Left renal cortex interstitium (tissue), 4 donors: ENCODE measurements at places on chromosomes 2 and 18. TPM values are rescaled to one million over a fixed set of nuclear protein-coding genes. Genes with fewer than 3 reads are reported as not detected.

DNA sequence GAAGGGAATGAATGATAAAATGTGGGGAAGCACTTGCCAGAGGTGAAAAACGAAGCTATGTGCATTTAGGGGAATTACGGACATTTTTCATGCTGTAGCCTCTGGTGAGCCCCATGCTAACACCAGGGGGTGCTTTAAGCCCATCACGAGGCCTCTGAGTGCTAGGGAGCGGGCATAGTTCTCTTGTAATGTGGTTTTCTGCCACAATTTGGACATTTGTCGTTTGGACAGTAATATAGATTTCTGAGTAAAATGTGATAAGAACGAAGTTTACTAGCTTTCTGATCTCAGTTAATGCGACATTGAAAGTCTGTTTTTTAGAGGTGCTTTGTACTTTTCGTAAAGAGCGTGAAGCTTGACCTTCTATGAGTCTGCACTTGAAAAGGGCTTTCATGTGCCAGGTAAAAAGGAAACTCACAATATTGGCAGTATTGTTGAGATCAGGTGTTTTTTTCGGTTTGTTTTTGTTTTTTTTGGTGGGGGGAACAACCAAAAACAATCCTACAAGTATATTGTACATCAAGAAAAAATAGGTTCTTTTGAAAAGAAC, 50.6 kb downstream of the TRAF3IP1 start:
- no peak for DNase-seq

GRCh38 chr2:32559136-32559535, 68.7 kb upstream of the TTC27 start:
- no peak for DNase-seq

DNA sequence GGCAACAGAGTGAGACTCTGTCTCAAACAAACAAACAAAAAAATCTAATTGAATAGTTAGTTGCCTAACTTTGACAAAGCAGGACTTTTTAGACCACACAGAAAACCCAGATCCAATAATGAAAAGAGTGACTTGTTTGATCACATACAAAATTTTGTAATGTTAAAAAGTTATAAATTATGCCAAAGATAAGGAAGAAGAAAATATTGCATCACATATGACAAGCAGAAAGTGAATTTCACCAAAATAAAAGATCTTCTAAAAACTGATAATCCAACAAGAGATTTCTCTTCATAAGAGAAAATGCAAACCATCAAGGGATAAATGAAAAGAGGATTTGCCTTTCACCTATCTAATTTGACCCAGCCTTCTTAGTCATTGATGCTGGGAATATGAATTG, 2.8 kb upstream of the RMP24 start:
- no peak for DNase-seq

GRCh38 chr2:191721331-191721730, 43.4 kb downstream of the NABP1 start:
- DNase-seq: no peak

DNA sequence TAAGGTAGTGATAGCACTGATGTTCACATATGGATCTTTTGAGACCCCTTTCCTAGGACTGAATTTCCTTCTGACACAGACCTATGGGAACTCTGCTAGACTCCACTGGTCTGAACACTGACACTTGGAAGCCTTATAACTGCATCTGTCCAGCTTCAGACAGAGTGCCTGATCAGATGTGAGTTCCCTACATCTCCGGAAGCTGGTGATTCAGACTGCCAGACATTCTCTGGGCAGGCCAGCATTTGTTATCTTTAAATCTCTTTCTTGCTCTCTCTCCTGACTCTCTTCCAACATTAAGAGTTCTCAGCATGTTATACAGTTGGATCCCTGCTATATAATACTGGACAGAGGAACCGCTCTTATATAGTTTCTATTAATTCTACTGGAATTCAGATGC, 408.5 kb downstream of the ZEB2 start:
- DNase-seq: no peak

DNA sequence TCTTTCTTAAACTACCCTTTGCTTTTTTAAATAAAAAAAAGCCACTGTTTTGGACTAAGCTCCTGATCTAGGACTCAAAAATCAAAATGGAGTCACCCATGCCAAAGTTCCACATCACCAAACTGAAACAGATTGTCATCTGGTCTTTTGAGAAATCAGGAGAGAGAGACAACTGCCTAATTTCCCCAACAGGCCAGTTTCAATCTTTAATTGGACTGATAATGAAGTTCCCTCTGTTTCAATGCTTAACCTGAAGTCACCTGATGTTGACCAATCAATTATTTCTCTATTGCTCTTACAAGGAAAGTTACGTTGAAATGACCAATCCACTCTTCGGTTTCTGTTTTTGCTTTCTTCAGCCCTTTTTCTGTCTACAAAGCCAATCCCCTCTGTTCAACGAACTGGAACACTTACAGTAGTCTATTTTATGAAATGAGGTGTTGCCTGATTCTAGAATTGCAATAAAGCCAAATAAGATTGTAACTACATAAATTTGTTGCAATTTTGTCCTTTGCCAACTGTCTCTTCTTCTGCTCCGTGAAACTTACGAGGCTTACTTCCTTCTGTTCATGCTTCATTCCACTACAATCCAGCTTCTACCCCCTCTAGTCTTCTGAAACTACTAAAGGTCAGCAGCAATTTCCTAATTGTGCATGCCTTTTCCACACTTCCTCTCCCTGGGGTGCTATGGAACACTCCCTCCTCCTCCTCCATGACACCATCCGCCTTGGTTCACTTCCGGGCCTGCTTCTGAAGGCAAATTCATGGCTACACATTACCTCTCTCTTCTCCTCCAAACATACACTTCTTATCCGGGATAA, 95.2 kb upstream of the CD302 start:
- DNase-seq: no peak

- no peak for DNase-seq
Measured at GRCh38 chr2:230758566-230759480, 46.2 kb downstream of the CAB39 start.

SEPTIN10 gene
- 121 TPM for polyA plus RNA-seq

NCOA1 gene
- polyA plus RNA-seq: 38.7 TPM

ABHD1 gene
- 1.6 TPM for polyA plus RNA-seq
